Naive thymus-derived CD4-positive, alpha-beta T cell (primary cell): ENCODE measurements at places on chromosomes 4 and X.
A peak's percentile ranks its signal among the peaks of the same experiment; 100 is the strongest.

- no peak for DNase-seq
Measured at GRCh38 chr4:105067431-105067830, 79.2 kb upstream of the TET2 start.

DNA sequence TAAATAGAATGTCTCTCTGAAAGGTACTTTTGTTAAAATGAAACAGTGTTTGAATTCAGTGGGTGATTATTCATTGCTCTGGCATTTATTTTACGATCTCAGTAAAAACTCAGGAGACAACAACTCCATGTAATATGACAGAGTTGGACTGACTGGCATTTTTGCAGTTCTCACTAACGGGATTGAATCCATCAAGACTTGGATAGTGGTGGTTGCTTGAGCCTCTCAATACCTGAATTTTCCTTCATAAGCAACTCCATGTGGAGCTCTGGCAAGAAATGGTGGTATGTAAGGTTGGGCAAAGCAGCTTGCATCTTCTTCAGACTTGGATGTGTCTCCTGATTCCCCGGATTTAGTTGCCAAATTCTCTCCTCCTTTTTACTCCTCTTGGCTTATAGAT is 72.7 kb downstream of the FRMPD4 start:
- DNase-seq = no peak

DNA sequence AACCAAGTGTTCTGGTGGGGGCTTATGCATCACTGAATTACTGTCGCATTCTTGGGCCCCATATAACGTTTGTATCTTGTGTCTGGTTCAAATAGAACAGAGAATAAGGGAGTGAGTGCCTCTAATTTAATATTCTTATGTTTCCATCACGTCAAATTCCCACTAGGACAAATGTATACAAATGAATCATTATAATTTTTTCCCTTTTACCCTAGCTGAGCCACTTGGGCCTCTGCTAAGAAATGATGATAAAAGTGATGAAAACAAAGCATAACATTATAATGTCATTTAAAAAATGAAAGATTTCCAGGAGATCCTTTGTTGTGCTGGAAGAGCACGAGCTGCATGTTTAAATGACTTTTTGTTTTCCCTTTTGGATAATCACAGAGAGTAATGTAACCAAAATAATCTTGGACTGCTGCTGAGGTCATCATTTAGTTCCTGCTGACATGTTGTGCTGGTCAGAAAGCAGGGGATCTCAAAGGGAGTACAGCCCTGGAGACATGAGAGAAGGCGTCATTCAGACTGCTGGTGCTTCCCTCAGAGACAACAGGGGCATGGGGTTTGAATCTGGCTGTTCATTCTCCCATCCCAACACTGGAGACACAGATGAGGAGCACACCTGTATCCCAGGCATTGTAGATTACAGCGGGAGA is 105.1 kb upstream of the SCOC start:
- DNase-seq = no peak

DNA sequence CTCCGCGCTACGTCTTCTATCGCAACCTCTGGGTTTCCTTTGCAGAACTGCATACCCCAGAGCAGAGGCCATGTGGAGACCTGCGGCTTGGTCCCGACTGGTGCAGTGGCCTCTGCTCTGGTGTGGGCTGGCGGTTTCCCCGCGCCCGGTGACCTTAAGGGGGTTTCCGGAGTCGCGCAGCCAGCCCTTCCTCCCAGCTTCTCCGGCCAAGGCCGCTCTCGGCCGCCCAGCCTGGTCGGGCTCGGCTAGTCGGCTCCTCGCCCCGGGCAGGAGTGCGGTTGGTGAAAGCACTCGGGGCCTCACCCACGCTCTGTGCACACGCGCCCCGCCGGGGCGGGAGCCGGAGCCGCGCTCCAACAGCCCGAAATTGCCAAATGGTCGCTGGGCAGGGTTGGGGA is 84.9 kb downstream of the BCOR start:
- peak; percentile 8 for DNase-seq

GRCh38 chrX:102654696-102655095 is 3.4 kb downstream of the GPRASP1 start:
- no peak for DNase-seq

GRCh38 chr4:10302096-10302495 is 155.1 kb downstream of the ZNF518B start:
- DNase-seq = no peak

GRCh38 chrX:53031380-53031779 is 17.2 kb upstream of the GPR173 start:
- no peak for DNase-seq

DNA sequence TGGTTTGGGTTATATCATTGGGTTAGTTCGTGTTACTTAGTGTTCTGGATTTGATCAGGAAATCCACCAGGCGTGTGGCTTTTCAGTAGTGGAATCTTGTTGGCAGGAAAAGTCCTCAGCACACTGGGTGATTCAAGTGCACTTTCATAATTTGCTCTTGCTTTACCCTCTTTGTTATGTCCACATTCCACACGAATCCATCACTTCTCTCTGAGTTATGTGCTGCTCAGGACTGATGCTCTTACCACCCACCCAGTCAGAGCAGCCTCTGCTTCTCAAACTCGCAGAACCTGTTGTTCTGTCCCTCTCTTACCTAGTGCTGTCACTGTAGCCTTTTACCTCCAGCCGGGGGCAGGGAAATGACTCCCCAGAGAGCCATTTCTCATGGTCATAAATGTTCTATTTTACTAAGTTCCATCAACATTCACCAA is 37.2 kb upstream of the SCRG1 start:
- DNase-seq = no peak

DNA sequence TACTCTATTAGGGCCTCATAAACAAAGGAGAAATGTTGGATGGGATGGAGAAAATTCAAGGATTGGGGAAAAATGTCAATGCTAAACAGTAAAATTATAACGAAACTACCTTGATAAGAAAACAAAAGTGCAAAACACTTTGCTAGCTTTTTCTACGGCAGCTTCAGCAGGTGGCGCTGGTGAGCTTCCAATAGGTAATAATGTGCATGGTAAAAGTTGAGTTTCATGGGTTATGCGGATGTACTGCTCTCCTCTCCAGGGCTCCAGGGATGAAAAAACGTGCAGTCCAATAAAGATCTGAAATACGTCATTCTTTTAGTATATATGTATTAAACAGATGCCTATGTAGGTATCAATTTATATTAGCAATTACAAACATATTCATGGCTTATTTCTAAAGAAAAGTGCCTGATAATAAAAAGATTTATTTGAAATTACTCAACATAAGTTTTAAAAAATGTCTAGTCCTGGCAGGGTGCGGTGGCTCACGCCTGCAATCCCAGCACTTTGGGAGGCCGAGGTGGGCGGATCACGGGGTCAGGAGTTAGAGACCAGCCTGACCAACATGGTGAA is 239.6 kb downstream of the GRXCR1 start:
- no peak for DNase-seq

- no peak for DNase-seq
Measured at GRCh38 chr4:16297003-16297402, 70.7 kb upstream of the TAPT1 start.

DNA sequence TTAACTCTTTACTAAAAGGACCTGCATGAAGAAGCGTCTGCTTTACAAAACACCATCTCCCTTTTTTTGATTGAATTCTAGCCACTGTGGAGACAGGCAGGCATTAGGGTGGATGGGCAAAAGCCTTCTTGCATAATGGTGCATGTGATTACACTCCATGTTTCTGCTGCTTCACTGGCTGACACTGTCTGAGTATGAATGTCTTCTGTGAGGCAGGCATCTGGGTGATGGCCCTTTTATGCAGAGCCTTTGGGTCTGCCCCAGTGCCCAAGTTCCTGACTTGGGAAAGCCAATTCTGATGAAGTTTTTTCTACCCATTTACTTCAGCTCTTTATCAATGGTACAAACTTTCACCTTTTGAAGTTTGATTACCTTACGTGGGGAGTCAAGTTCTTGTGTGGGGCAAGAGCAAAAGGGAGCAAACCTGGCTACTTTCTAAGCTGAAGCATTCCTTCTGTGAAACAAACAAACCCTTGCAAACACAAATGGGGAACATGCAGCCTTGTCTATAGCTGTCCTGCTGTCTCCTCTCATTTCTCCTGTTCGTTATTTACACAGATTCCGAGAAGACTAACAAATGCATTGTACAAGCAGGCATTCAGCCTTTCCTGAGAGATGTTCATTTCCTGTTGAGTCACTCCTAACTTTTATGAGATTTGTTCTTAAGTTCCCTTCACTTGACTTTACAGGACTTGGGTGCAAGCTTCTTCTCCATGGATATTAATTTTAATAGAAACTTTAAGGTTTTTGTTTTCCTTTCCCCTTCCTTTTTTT is 301.9 kb downstream of the TLL1 start:
- no peak for DNase-seq

DNA sequence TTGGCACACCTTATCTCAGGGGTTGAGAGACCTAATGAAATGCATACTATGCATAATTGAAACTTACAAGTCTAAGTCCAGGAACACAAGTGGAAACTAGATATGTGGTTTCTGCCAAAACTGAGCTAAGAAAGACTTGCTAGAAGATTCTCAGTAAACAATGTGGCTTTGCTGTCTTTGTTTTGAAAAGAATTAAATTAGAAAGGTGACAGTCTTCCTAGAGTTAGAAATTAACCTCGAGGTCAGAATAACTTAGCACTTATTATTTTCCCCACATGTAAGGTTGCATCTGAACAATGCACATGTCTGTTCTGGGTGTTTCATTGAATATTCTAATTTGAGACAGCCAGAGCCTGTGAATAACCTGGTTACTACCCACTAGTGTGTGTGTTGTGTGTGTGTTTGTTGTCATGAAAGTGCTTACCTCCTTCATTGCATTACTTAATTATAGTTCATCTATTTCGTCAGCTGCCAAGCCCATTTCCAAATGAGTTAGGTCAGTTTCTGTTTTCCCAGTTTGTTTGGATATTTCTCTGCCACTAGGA is 1.5 kb downstream of the EREG start:
- no peak for DNase-seq

DNA sequence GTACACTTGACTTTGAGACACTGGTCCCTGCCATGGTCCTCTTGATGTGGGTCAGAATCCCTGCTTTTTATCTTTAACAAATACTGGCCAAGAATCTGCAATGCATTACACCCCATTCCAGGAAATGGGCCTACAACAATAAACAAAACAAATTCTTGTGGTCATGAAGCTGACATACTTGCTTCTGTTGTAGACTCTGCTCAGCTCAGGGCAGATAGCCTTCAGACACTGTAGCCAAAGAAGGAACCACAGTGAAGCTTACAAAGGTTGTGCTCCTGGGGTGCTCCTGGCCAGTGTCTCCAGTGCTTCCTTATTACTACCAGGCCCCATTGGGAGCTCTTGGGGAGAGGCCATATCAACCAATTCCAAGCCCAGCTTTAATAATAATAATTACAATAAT is 21.8 kb downstream of the KIAA1210 start:
- no peak for DNase-seq

DNA sequence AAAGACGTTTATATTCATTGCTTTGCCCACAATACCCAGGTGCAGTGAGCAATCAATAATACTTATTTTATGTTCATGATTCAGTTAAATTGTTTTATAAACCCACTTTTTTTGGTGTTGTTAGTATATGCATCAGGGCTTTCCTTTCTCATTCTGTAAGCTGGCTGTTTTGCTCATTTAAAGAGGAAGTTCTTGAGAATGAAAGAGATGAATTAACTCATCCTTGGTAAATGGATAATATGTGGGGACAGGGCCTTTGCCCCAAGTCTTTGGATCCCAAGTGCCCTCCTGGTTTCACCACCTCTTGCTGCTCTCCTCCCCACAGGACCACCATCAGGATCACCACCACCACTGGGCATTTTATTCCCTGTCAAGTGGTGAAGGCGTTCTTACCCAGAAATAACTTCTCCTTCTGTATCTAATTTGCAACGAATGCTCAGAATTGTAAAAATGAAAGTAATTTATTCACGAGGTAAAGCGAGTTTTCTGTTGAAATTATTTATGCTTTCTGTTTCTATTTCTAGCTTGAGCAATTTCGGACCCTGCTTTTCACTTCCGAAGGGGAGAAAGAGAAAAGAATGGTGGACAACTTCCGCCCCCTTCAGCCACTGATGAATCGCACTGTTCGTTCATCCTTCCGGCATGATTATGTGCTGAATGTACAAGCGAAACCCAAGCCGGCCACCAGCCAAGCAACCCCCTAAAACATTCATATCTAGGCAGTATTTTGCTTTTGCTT is 8.2 kb upstream of the ZRSR2 start:
- no peak for DNase-seq

DNA sequence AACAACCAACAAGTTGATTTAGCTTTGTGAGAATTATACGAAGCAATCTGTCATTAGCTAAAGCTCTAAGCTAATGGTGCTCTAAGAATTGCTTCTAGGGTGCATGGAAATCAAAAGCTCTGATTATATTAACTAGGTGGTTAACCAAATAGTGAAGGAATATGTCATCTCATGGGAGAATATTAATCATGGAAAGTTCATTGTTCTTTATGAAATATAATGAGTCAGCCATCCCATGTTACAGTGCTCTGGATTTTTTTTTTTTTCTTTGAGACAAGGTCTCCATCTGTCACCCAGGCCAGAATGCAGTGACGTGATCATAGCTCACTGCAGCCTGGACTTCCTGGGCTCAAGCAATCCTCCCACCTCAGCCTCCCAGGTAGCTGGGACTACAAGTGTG is 10.5 kb downstream of the DCAF8L2 start:
- no peak for DNase-seq

GRCh38 chr4:79833857-79834256 is 239.2 kb downstream of the ANTXR2 start:
- no peak for DNase-seq

GRCh38 chrX:45807572-45808425 is 607.1 kb upstream of the DIPK2B start:
- peak; percentile 16 for DNase-seq

DNA sequence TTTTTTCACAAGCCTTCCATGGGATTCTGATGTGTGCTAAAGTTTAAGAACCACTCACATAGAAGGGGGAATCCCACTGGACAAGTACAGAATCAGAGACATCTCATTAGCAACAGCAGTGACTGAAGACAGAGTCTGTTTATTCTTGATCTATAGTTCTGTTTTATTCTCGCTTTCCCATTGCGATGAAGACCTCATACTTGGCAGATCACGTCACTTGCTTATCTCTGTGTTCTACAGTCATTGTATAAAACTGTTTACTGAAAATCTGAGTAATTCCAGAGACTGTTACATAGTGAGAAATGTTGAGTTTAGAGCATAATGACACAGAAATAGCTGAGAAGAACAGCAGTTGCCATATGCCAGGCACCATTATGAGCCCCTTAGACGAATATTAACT is 185.5 kb downstream of the PTTG2 start:
- DNase-seq = no peak

- DNase-seq = no peak
Measured at GRCh38 chrX:113950081-113950678, 633.7 kb upstream of the HTR2C start.

DNA sequence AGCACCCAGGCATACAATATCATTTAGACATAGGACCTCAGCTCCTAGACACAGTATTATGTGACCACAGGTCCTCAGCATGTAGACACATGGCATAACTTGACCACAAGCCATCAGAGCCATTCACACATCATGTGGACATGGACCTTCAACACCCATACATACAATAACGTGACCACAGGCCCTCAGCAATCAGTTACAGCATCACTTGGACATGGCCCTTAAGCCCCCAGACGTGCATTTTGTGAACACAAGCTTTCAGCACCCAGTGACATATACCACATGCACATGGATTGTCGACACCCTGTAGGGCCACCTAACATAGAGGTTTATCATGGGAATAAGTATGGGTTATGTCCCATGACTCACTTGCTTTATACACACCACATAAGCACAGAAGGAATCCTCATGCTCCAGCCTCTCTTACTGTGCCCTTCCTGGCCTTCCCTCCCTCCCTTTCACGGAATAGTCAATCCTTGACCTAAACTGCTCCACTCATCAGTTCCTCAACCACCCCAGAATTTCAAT is 1.9 kb downstream of the TSPYL2 start:
- no peak for DNase-seq
